ENCODE measurements at places on chromosomes 3 and 15. TPM values are rescaled to one million over a fixed set of nuclear protein-coding genes. Genes with fewer than 3 reads are reported as not detected.

GABRG3 gene
- total RNA-seq, result 0.62 TPM

LRRC31 gene
- total RNA-seq, result not detected

ENTPD3 gene
- total RNA-seq, result 0.38 TPM

DNA sequence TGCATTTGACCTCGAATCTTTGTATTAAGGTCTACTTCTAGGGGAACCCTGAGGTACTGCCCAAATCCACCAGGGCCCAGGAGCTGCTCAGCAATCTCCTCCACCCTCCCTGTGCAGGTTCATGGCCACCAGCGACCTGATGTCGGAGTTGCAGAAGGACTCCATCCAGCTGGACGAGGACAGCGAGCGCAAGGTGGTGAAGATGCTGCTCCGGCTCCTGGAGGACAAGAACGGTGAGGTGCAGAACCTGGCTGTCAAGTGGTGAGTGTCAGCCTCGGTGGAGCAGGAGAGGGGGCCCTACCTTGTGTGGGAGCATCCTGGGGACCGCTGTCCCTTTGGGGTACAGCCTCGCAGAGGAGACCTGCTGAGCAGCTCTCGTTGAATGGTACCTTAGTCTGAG lies 6.9 kb downstream of the CAND2 start:
- ATAC-seq, result no peak

- no peak for ATAC-seq
Observed at GRCh38 chr3:185857208-185857607, 32.4 kb upstream of the IGF2BP2 start.

GRCh38 chr15:29139540-29140459 lies 129.8 kb downstream of the NSMCE3 start:
- peak; percentile 83 for ATAC-seq

CCK gene
- 26.8 TPM for total RNA-seq
